ENCODE measurements at places on chromosomes 2 and 18.

DNA sequence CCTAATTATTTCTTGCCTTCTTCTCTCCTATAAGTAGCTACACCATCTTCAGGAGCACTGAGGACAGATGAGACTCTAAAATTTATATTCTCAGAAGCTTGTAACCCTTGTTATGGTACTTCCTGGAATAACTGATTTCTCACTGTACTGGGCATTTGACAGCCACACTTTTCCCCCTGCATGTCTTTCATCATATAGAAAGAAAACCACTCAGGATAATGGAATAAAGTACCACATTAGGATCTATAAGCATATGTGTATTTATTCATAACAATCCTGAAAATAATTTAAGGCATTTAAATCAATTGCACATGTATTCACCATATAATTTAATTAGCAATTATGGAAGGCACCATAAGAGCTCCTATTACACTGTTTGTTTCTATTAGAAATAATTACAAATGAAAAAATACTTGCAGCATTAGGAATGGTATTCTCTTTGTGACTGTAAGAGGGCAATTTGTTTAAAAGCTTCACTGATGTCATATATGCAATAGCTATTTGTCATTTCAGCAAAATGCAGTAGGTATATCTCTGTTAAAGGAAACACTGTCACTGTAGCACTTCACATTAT is 216.9 kb upstream of the FSHR start:
- DNase-seq = no peak

DNA sequence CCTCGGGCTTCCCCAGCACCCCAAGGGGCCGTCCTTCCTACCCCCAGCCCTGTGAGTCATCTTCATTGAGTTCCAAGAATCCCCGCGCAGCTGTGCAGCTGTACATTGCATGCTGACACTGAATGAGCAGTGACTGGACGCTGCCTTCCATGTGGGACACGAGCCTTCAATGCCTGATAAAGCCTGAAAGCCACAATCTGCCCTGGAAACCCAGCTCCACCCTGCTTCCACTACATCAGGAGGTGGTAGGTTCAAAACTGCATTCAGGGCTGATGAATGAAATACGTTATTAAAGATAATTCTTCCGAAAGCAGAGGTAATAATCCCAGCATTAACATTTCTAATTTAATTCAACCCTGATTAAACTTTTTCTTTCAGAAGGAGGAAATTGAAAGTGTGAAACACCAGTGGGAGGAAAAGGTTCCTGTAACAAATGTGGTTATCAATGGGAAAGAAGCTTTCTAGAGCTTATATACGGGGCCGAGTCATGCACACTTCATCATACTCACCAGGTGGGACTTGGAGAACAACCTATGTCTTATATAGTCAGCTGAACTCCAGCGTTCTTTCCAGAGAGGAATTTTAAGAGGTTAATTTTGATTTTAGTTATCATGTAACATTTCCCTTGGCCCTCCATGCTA is 360.1 kb downstream of the LPIN1 start:
- peak; percentile 99 for DNase-seq

GRCh38 chr2:24517247-24517646 is 26.2 kb downstream of the NCOA1 start:
- DNase-seq = no peak

DNA sequence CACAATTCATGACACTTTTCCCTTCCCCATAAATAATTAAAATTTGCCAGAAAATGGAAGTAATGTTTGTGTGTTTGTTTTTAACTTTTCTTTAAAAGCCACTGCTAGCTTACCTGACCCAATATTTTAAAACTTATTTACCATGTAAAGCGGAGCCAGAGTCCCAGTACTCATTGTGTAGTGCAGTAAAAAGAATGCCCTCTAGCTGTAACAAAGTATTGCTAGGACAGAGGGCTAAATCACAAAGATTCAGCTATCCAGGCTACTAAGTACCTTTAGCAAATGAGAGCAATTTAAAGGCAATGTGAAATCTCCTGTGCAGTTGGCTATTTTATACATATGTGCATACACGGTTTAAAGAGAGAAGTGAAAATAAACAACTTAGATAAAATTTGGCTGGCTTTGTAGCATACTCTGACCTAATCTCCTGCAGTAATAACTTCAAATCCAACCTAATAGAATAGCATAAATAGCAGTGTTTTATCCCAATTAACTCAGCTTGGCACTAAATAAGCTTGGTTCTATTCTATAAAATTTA is 997.4 kb upstream of the PIK3C3 start:
- no peak for DNase-seq

DNA sequence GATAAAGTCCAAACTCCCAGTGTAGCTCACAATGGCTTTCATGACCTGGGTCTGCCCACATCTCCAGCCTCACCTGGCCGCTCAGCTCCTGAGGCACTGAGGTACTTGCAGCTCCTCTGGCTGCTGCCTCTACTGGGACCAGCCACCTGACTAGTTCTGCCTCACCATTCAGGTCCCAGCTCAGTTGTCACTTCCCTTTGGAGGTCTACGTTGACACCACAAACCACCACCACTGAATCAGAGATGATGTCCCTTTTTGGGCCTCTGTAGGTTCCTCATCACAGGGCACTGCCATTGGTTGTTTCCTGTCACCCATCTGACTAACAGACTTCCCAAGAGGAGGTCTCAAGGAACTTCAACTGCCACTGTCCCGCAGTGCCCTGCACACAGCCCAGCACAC is 21.2 kb downstream of the SPP2 start:
- no peak for DNase-seq

GRCh38 chr2:110883406-110883805 is 151.0 kb downstream of the ACOXL start:
- DNase-seq = peak; percentile 4

DNA sequence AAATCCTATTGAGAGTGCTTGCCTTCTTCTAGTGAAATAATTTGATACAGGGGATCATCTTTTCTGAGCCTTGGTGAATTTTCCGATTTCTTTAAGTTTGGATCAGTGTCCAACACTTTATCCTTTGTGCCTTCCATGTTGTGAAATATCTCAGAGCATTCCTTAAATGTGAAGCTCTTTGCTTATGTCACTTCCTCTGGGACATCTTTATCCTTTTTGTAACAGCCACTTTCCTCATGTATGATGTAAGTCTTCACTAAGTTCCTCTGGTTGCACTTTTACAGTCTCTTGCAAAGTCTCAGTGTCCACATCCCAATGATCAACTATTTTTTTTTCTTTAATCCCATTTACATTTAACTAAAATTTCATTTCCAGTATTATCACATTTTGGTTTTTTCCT is 254.2 kb downstream of the EN1 start:
- no peak for DNase-seq

DNA sequence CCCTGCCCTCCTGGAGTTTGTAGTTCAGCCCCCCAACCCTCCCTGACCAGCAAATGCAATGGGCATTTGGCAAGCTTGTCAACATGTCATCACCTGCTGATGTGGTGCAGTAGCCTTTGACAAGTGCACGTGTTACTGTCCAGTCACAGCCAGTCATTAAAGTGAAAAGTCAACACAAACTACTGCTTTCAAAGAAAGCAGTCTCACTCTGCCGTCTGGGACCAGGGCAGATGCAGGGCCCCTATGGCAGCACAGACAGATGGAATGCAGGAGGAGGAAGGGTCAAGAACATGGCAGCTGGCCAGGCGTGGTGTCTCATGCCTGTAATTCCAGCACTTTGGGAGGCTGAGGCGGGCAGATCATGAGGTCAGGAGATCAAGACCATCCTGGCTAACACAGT is 222.4 kb upstream of the OSR1 start:
- DNase-seq = peak; percentile 30

- DNase-seq = no peak
Measured at GRCh38 chr2:55153584-55154299, 78.4 kb downstream of the CLHC1 start.

GRCh38 chr2:19971691-19972090 is 18.2 kb downstream of the WDR35 start:
- no peak for DNase-seq

DNA sequence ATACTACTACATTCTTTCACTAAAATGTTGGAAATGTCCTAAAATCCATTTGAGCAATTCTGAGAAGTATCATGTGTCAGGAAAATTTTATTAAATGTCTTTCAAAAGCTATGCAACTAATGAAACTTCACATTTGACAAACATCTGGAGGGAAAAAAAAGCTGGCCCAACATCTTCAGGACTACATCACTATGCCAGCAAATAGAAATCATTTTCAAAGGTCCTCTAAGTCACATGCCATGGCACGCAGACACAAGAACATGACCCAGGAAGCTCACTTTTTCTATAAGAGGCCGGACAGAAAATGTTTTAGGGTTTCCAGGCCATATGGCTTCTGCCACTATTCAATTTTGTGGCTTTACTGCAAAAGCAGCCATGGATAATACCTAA is 11.6 kb downstream of the KANSL3 start:
- no peak for DNase-seq

DNA sequence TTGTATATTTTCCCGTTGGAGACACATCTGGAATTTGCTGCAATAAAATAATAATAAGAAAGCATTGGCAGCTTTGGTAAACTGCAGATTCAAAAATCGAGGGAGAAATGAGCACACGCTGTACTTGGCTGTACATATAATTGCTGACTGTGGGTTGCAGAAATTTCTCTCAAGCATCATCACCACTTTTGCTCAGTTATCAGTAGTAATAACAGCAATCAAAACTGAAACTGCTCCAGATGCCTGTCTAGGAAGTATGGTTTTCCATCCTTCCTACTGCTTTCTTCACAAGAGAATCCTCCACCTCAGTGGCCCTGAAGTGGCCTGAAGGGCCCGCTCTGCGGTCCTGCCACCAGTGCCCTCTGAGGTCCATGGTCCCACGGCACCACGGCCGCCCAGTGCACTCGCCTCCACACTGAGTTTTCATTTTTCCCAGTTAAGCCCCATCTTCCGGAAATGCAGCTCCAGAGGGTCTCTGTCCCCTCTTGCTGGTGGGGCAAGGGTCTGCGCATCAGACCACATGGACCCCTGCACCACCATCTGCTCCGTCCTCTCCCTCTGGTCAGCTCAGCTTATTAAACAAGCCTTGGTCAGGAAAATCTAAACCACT is 3.9 kb downstream of the DUSP28 start:
- no peak for DNase-seq

DNA sequence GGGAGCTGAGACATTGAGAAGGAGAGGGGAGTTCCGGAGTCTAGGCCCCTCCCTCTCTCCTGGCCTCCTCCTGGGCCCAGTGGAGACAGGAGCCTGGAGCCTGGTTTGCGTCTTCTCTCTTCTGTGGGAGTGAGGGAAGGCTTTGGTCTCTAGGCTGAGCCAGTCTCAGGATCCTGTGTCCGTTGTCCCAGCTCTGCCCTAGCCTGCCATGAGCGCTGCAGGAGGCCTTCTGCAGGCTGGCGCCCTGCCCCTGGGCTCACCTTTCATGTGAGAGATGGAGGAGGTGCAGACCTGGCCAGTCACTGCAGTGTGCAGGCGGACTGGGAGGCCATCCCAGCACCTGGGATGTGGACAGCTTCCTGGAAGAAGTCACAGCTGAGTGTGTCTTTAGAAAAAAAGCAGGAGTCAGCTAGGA is 8.7 kb downstream of the IMPA2 start:
- no peak for DNase-seq

DNA sequence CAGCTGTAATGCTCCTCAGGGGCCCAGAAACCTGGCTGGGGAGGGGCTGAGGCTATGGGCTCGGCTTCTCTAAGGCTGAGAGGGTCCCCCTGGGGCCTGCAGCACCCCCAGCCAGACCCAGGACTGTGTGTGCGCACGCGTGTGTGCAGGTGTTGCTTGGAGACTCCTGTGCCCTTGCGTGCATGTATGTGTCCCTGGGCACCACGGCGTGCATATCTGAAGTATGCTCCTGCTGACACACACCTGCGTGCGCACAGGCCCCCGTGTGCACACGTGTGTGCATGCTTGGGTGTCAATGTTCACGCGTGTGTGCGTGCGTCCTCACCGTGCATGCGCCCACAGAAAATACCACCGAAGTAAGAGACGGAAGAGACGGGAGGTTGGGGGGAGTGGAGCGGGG is 14.9 kb upstream of the ECEL1 start:
- DNase-seq = no peak

GRCh38 chr2:202695166-202695565 is 60.4 kb downstream of the FAM117B start:
- DNase-seq = peak; percentile 2

DNA sequence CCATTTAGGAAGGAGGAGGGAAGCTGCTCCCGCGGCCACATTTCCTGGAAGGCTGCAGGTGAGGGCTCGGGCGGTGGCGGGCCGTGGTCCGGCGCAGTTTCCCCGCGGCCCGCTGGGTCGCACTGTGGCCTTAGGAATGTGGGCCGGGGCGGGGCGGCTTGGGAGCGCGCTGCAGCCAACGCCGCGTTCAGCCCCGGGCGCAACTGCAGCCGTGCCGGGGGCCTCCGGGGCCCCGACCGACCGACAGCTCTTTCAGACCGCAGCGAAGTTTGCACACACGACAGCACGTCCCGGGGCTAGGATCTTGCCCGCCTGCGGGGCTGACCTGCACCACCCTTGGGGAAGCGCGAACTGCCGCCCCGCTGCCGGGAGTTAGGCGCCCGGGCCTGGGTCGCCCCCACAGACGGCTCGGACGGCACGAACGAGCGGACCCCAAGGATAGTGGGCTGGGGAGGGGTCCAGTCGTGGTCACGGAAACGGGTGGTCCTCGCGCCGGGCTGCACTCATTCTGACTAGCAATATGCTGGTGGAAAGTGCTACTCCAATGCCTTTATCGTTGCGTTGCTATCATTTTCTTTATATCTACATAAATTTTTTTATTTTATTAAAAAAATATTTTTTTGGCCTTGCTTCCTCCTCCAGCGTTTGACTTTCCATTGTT is 69.9 kb upstream of the DLX2 start:
- DNase-seq = peak; percentile 87

- DNase-seq = peak; percentile 45
Measured at GRCh38 chr2:67393237-67393636, 3.9 kb upstream of the ETAA1 start.

DNA sequence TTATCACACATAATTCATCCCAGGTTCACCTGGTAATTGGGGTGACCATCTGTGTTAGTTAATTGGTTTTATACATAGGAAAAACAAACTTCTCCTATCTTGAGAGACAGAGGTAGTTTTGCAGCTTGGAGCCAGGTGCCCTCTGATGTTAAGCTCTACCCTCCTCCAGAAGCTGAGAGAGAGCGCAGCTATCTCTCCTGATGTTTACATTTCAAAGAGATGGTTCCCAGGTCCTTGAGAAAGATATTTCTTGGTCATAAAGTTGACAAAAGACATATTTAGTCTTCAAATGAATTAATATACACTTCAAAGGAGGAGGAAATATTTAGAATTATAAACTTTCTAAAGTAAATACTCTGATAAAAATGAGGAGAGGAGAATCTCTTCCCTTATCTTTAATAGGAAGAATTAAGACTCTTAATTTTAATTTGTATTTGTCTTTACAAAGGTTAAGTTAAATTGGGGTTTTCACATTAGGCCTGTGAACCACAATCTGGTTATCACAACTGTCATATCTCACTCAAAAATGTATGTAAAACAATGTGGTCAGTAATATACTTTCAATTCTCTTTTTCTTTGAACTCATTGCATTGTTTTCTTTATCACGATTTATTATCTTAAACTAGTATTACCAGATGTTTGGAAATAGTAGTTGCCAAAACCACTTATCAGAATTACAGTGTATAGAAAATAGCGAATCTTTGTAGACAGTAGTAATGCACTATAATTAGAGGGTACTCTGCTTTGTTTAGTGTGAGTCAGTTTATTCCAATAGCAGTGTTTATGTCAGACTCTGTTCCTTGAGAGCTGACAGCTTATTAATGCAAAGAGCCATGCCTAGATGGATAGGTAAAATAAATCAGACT is 26.8 kb downstream of the SERPINB4 start:
- no peak for DNase-seq
